ENCODE measurements at places on chromosomes 12 and 14.

DNA sequence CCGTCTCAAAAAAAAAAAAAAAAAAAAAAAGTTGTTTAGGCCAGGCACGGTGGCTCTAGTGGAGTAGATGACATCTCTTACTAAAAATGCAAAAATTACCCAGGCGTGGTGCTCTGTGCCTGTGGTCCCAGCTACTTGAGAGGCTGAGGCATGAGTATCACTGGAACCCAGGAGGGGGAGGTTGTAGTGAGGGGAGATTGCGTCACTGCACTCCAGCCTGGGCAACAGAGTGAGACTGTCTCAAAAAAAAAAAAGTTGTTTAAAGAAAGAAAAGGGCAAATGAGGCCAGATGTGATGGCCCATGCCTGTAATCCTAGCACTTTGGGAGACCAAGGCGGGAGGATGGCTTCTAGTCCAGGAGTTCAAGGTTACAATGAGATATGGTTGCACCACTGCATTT lies 36.6 kb upstream of the SPPL3 start:
- no peaks in the 10 kb centered on the region for H3K4me1 ChIP-seq
- no peaks in the 10 kb centered on the region for H3K27me3 ChIP-seq
- no peak overlapping the region for H3K27ac ChIP-seq

DNA sequence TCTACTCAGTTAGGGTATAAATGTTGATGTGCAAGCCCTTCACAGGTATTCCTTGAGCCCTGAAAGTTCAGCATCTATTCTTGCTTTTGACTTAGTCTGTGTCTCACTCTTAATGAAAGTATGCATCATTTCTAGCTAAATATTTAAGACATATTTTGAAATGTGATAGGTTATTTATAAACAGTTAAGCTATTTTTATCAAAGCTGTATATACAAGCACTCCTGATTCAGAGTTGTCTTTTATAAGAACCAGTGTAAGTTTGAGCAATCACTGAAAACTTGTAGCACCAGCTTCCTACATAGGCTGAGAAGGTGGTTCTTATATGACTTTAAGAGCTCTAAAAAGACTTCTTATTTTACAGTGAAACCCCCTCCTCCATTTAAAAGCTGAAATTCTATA lies 98.6 kb downstream of the MYF5 start:
- no peaks in the 10 kb centered on the region for H3K4me1 ChIP-seq
- H3K36me3 ChIP-seq: no peaks in the 10 kb centered on the region
- DNase-seq: no peak
- H3K4me3 ChIP-seq: no peak overlapping the region
- H3K27ac ChIP-seq: no peak overlapping the region

DNA sequence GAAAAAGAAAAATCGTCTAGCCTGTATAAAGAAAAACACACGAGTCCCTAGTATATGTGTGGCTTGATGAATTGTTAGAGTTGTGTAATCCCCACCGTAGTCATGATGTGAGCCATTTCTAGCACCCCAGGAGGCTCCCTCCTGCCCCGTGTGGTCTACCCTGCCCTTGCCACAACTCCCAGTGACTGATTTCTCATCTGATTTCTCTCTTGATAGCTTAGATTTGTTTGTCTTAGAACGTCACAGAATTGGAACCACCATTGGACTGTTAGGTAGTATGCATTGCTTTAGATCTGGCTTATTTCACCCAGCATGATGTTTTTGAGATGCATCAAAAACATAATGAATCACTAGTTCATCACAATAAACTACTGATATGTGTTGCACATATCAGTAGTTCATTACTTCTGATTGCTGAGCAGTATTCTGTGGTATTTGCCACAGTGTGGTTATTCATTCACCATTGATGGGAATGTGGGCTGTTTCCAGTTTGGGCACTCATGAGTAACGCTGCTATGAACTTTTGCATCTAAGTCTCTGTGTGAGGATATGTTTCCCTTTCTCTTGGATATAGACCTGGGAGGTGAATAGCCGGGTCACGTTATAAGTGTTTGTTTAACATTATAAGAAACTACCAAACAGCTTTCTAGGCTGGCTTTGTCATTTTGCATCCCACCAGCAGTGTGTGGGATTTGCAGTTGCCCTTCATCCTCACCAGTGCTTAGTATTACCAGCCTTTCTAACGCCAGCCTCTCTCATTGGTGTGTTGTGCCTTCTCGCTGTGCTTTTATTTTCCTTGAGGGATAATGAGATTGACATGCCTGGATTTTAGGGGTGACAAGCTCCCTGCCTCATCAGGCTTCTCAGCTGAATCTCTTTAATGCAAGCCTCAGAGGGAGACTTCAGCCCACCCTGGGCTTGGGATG lies 31.9 kb upstream of the NCOR2 start:
- no peak overlapping the region for H3K27ac ChIP-seq
- no peak for DNase-seq
- no peaks in the 10 kb centered on the region for H3K27me3 ChIP-seq
- H3K4me1 ChIP-seq: peaks cover 3% of the 10 kb centered on the region
- H3K4me3 ChIP-seq: no peak overlapping the region

GRCh38 chr14:58882577-58883018 lies 244.8 kb downstream of the DACT1 start:
- DNase-seq: no peak
- no peaks in the 10 kb centered on the region for H3K4me1 ChIP-seq
- H3K36me3 ChIP-seq: no peaks in the 10 kb centered on the region
- no peaks in the 10 kb centered on the region for H3K27me3 ChIP-seq
- H3K4me3 ChIP-seq: no peak overlapping the region
